Left ventricle myocardium inferior (tissue), 1 donor: ENCODE measurements at places on chromosomes 11 and 22. TPM values are rescaled to one million over a fixed set of nuclear protein-coding genes. Genes with fewer than 3 reads are reported as not detected.

SYTL2 gene
- total RNA-seq: 3.8 TPM

VPREB1 gene
- not detected for total RNA-seq

CD3D gene
- not detected for total RNA-seq

OOSP2 gene
- not detected for total RNA-seq

POU2F3 gene
- not detected for total RNA-seq

TSSK2 gene
- total RNA-seq: not detected

CSNK2A3 gene
- total RNA-seq: 1.4 TPM

PAX6 gene
- total RNA-seq: not detected

FAM168A gene
- 28.4 TPM for total RNA-seq

OR5T1 gene
- not detected for total RNA-seq

RIMBP3B gene
- not detected for total RNA-seq

CCDC116 gene
- total RNA-seq: 0.11 TPM

DDX25 gene
- 0.14 TPM for total RNA-seq

SLC22A12 gene
- total RNA-seq: not detected
